ENCODE measurements at places on chromosomes 16 and 17.

GRCh38 chr16:21239646-21240045 is 6.1 kb downstream of the ANKS4B start:
- no peak overlapping the region for H3K4me3 ChIP-seq
- no peak overlapping the region for H3K27ac ChIP-seq
- no peak for DNase-seq
- H3K27me3 ChIP-seq = peaks cover 32% of the 10 kb centered on the region
- no peaks in the 10 kb centered on the region for H3K36me3 ChIP-seq

DNA sequence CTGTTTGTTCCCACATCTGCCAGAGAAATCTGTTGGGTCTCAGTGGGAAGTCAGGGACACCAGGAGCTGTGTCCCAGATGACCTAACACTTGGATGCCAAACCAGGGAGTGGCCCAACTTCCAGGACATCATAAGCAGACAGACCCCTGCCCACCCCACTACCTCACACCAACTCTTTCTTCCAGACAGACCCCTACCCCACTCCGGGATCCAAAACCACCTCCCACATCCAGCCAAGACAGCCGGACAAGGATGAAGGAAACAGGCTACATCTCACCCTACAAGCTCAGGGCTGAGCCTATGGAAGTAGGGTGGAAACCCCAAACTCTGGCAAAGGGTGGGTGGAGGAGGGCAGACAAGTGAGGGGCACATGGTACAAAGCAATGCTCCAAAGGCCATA is 3.6 kb downstream of the HDAC5 start:
- no peak overlapping the region for H3K4me3 ChIP-seq
- no peak overlapping the region for H3K27ac ChIP-seq
- H3K36me3 ChIP-seq = no peaks in the 10 kb centered on the region
- H3K27me3 ChIP-seq = no peaks in the 10 kb centered on the region
- DNase-seq = no peak

- H3K4me1 ChIP-seq = peaks cover 7% of the 10 kb centered on the region
- H3K27ac ChIP-seq = no peak overlapping the region
- no peak overlapping the region for H3K4me3 ChIP-seq
- H3K27me3 ChIP-seq = no peaks in the 10 kb centered on the region
- H3K36me3 ChIP-seq = peaks cover 3% of the 10 kb centered on the region
Measured at GRCh38 chr16:56312028-56312300, 113.4 kb downstream of the AMFR start.

GRCh38 chr17:31654936-31655335 is 204.1 kb downstream of the COPRS start:
- no peak overlapping the region for H3K4me3 ChIP-seq
- H3K4me1 ChIP-seq = no peaks in the 10 kb centered on the region
- no peak overlapping the region for H3K27ac ChIP-seq
- no peaks in the 10 kb centered on the region for H3K36me3 ChIP-seq
- H3K27me3 ChIP-seq = peaks cover 53% of the 10 kb centered on the region
- no peak for DNase-seq

GRCh38 chr17:37744961-37745800 is at the start of gene HNF1B:
Gene HNF1B (minus strand): TSS chr17:37745059. CDS start chr17:37744884, 175 bp downstream.
- no peak for DNase-seq
- peaks cover 63% of the 10 kb centered on the region for H3K27me3 ChIP-seq
- H3K4me1 ChIP-seq = peaks cover 17% of the 10 kb centered on the region
- peaks cover 8% of the 10 kb centered on the region for H3K36me3 ChIP-seq
- no peak within 1 kb of the TSS for H3K27ac ChIP-seq

DNA sequence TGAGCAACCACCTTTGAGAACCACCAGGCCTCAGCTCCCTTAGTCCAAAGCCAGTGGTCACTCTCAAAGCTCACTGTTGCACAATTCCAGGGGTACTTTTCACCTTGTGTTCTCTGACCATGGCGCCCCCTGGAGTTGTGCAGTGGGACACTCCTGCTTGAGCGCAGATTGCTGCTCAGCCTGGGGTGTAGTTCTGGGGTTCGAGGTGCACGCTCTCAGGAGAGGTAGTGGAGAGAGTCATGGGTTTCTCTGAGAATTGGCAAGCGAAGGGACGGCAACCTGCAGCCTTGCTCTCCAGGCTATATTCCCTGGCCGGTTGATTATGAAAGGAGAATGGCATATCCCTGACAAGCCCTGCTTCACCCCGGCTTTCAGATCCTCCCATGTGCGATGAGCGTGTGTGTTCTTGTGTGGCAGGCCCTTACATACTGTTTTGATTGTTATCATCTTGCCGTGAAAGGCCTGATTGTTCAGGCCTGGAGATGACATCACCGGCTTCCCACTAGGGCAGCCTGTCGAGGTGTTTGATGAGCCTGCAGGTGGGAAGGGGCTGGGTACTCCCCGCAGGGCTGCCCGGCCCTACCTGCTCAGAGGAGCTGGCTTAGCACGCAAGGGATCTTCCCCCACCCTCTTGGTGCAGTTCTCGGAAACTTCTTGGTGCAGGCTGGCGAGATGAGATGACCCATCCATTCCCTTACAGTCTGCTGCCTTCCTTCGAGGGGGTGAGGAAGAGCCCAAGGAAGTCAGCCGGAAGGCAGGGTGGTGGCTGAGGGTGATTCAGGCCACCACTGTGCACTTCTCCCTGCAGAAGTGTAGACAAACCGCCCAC is 431.2 kb downstream of the SLC39A11 start:
- no peak overlapping the region for H3K4me3 ChIP-seq
- H3K27me3 ChIP-seq = no peaks in the 10 kb centered on the region
- no peak overlapping the region for H3K27ac ChIP-seq

- peaks cover 32% of the 10 kb centered on the region for H3K4me1 ChIP-seq
- no peak for DNase-seq
- peaks cover 18% of the 10 kb centered on the region for H3K36me3 ChIP-seq
- H3K4me3 ChIP-seq = no peak overlapping the region
- H3K27ac ChIP-seq = peak overlapping the region; percentile 37
- H3K27me3 ChIP-seq = no peaks in the 10 kb centered on the region
Measured at GRCh38 chr16:18792836-18793433, 2.8 kb upstream of the RPS15A start.

GRCh38 chr16:80931801-80932707 is 74.6 kb downstream of the CMC2 start:
- peak overlapping the region; percentile 86 for H3K4me3 ChIP-seq
- H3K27ac ChIP-seq = no peak overlapping the region
- H3K4me1 ChIP-seq = peaks cover 13% of the 10 kb centered on the region
- no peak for DNase-seq
- H3K27me3 ChIP-seq = peaks cover 56% of the 10 kb centered on the region

DNA sequence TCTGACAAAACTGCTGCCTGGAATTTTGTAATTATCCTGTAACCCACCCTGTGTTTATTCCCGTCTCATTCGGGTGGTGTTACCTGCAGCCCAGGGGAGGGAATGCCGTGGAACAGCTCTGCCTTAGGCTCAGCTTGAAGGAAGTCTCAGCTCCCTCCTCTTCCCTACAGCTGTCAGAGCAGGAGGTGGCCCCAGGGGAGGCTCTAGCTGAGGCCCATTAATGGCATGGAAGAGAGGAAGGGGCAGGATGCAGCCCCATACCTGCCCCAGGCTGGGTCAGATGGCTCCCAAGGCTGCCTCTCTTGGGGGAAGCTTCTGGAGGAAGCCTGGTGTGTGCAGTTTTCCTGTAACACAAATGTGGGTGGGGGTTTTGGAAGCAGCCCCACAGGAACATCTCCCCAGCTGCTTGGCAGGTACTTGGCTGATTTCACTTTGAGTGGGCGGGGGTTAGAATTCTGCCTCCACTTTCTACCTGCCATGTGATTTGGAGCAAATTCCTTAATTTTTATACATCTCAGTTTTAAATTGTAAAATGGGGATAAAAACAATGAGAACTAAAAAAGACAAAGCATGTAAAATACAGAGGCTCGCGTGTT is 103.9 kb downstream of the MGAT5B start:
- H3K27me3 ChIP-seq = no peaks in the 10 kb centered on the region
- peaks cover 23% of the 10 kb centered on the region for H3K4me1 ChIP-seq
- no peaks in the 10 kb centered on the region for H3K36me3 ChIP-seq
- H3K27ac ChIP-seq = no peak overlapping the region

DNA sequence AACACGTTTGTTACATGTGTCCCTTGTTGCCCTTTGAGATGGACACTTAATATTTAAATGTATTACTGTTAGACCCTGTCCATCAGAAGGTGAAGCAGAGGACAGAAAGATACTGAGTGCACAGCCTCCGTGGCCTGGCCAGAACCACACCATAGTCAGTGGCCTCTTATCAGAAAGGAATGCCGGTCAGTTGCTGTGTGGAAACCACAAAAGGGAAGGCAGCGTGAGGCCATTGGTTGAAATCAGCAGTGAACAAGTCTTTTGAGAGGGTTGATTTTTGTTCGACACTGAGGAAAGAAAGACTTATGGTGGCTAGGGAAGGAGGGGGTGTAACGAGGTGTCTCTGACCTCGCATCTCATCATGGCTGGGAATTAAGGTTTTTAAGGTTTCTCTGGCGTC is 85.4 kb upstream of the CLEC18A start:
- no peak for DNase-seq
- H3K4me3 ChIP-seq = no peak overlapping the region
- H3K4me1 ChIP-seq = peaks cover 4% of the 10 kb centered on the region

GRCh38 chr16:89198417-89199240 is 1.7 kb downstream of the SLC22A31 start:
- H3K4me3 ChIP-seq = no peak overlapping the region
- no peak for DNase-seq
- H3K36me3 ChIP-seq = no peaks in the 10 kb centered on the region
- H3K27ac ChIP-seq = no peak overlapping the region

- no peak for DNase-seq
- no peaks in the 10 kb centered on the region for H3K27me3 ChIP-seq
- H3K4me1 ChIP-seq = peaks cover 59% of the 10 kb centered on the region
- peak overlapping the region; percentile 70 for H3K4me3 ChIP-seq
- peak overlapping the region; percentile 93 for H3K27ac ChIP-seq
Measured at GRCh38 chr17:31495022-31495885, 103.8 kb downstream of the RAB11FIP4 start.
